Activated T-cell treated with anti-CD3 and anti-CD28 coated beads, Interleukin-2, amount 50 U/mL, for 24 hours (primary cell): ENCODE measurements at places on chromosomes 12 and 14.

GRCh38 chr14:96221841-96222240 is 17.2 kb downstream of the BDKRB2 start:
- no peak for DNase-seq

GRCh38 chr14:68386950-68387779 is 405.7 kb downstream of the ZFP36L1 start:
- DNase-seq, result no peak

GRCh38 chr14:23123419-23123818 is 4.4 kb upstream of the CEBPE start:
- DNase-seq, result no peak

DNA sequence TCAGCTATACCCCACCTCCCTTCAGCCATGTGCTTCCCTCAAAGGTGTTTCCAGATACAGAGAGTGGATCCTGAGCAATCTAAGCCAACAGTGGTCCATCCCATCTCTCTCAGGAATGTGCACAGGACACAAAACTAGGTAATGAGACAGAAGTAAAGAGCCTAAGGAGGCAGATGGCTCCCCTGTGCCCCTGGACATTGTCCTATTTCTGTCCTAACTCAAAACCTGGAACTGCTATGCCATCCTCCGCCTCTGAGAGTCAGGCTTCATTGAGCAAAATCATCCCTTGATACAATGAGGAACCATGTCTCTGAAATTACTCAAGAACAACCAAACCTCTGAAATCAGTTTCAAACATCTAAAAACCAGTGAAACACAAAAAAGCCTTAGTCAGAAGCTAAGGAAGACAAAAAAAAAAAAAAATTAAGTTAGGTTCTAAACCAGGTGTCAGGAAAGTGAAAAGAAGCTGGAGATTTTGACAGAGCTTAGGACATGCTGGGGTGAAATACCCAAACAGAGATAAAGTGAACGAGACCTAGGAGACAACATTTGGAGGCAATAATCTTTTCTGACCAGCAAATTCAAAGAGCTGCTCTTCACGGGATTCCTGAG is 200.3 kb upstream of the PLEKHG7 start:
- DNase-seq, result no peak

- DNase-seq, result no peak
Observed at GRCh38 chr12:47236109-47236714, 156.5 kb upstream of the AMIGO2 start.

GRCh38 chr12:50672158-50672557 is 91.7 kb upstream of the ATF1 start:
- no peak for DNase-seq

DNA sequence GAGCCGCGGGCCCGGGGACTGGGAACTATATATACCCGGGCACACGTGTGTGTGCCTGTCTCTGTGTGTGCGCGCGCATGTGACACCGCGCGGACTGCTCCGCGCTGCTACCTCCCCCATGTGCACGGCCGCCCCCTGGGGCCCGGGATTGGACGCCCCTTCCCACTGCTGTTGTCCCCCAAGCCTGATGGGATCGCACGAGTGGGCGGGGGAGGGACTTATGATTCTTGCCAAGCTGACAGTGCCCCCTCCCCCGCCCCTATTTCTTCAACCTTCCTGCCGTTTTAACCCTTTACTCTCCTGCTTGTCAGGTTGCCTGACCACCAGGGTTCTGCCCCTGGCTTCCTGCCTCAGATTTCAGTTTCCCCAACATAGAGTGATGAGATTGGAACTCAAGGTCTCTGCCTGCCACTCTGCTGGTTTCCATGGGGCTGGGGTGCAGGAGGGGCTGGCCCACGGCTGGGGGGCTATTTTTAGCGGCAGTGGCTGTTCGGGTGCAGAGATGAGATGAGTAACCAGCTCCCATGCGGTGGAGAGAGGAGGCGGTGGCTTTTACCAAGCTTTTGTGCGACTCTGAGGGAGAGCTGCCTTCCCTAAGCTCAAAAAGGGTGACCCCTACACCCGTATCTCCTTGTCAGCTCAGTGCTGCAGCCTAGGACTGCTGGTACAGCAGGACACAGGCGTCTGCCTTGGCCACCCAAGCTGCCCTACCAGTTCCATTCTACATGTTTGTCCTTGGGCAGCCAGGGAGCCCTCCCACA is at the start of gene DDN:
DDN (minus strand) TSS at position 5 of the 761 bp plus-strand sequence. CDS start 88 bp downstream, outside the sequence.
- peak; percentile 68 for DNase-seq
